ENCODE measurements at places on chromosomes 4 and X.

DNA sequence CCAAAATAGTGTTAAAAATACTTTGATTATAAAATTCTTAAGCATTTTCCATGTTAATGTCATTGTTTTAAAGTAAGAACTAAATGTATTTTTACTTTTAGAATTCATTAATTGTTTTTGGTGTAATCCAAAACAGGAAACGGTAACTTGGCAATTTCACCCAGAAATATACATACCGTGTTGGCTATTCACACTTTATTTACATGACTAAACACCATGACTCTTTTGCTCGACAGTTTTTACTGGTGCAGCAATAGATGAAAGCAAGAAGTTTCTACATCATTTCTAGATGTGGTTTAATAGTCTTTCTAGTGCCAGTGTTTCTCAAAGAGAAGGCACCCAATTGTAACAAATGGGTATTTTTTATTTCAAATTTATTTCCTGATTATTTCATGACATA lies 25.6 kb upstream of the MAGEA1 start:
- DNase-seq, result no peak

DNA sequence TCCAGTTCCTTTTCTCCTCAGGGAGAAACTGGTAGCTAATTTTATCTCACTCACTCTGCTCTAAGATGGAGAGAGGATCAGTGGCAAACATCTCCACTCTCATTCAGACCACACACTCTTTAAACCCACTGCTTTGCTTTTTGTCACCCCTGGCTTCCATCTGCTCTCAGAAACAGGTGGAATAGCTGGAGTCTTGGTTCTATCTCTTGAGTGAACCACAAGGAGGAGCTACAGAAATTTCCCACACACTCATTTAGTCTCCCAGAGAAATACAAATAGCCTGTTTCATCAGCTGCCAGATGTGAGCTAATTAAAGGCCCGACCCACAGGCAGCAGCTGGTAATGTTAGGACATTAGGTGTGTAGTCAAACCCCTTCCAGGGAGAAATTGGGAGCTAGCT lies 96.6 kb downstream of the STPG2 start:
- DNase-seq, result no peak

GRCh38 chrX:68018248-68019203 lies 414.8 kb downstream of the OPHN1 start:
- DNase-seq, result no peak

GRCh38 chr4:81632581-81633299 lies 161.0 kb upstream of the RASGEF1B start:
- no peak for DNase-seq

DNA sequence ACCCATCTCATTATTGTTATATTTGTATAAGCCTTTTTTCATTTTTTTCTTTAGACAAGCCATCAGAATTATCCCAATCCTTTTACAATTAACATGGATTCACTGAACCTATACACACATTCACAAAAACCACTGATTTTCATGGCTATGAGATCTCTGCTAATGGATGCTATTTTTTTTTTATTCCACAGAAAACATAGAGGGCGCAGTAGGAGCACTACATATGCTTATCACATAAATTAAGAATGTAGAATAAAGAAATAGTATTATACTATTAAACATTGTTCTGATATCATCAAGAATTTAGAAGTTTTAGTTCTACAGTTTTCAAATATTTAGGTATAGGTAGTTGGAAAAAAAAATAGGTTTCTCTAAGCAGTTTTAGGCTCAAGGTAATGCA lies 1477.4 kb downstream of the ARAP2 start:
- no peak for DNase-seq

DNA sequence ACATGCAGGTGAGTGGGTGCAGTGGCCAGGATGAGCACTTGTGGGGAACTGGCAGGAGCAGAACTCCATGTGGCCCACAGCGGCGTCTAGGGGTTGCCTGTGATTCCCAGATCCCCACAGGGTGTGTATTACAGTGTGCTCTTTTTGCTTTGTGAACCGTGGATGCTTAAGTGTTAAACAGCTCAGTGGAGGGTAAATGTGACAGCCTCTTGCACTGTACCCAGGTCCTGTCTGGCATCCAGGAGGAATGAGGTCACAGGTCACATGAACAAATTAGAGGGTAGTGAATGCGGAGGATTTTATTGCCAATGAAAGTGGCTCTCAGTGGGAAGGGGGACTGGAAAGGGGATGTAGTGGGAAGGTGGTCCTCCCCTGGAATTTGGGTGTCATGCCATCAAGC lies 447.8 kb downstream of the SPRY1 start:
- no peak for DNase-seq

GRCh38 chr4:100248476-100248875 lies 58.2 kb upstream of the DDIT4L start:
- DNase-seq, result no peak

GRCh38 chrX:101419489-101419888 lies 11.5 kb downstream of the HNRNPH2 start:
- DNase-seq, result no peak

GRCh38 chr4:40842318-40842717 lies 92.6 kb downstream of the NSUN7 start:
- DNase-seq, result no peak

DNA sequence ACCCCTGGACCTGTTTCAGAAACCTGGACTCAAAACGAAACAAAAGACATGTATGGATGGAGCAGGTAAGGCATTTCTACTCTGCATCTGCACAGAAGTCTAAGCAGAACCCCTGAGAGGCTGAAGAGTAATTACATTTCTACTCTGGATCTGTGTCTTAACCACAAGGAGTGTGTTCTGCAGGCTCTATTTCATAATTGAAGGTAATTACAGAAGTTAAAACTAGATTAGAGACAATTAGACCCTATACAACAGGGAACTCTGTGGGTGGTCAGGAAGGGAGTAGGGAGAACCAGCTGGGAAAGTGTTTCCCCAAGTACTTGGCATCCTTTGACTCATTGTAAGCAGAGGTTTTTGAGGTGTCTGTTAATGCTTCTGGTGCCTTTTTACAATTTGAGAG lies 69.8 kb downstream of the IGSF1 start:
- DNase-seq, result no peak

- no peak for DNase-seq
These were observed 146.8 kb downstream of the KLHL4 start for GRCh38 chrX:87664381-87664780.

- DNase-seq, result no peak
These were observed 97.1 kb downstream of the MRPL1 start for GRCh38 chr4:77959566-77960338.

GRCh38 chr4:189294574-189294973 lies 646.1 kb upstream of the FRG1 start:
- DNase-seq, result no peak

- no peak for DNase-seq
These were observed 46.8 kb downstream of the SULT1B1 start for GRCh38 chr4:69713593-69713992.

All from stimulated activated CD8-positive, alpha-beta memory T cell treated with anti-CD3 and anti-CD28 coated beads, Interleukin-7, amount 100 ng/mL, for 1 hour (primary cell).